T-helper 1 cell (primary cell): ENCODE measurements at places on chromosomes 16 and 17.

DNA sequence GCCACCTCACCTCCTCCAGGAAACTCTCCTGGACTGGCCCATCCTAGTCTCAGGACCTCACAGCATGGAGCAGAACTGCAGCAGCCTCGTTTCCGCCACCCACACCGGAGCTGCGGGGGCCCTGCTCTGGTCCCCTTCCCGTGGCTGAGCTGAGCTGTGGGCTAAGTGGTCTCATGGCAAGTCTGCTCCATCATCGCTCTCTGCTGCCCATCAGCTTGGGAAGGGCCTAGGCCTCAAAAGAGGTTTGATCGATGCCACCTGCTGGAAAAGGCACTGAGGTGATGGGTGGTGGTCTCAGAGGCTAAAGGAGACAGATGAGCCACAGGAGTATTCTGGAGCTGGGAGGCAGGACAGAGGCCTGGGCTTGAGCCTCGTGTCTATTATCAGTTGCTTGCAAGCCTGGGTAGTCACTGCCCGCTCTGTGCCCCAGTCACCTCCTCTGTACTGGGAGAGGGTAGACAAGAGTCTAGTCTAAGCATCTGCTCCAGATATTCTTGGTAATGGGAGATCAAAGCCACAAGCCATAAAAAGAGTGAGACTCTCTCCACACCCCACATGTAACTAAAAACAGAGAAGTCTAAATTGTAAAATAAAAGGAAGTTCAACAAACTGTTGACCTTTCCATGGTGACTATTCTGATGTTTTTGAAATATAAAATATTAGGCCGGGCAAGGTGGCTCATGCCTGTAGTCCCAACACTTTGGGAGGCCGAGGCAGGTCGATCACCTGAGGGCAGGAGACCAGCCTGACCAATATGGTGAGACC lies 1.6 kb downstream of the ITGAE start:
- DNase-seq = no peak

DNA sequence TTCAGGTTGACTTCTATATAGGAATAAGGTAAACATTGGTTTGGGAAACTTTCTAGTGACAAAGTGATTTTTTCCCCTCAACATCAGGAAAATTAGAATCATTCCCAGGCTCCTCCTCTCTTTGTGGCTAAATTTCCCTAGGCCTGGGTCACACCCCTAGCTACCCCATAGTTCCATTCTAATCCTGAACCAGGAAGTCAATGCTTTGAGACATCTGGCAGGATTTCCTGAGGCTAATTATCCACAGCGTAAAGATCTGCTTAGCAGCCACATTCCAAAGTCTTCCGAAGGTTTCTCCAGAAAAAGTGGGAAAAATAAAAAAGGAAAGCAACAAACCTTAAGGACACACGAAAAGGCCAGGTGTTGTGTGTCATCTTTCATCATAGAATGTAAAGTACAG lies 60.3 kb upstream of the CORO6 start:
- DNase-seq = no peak

DNA sequence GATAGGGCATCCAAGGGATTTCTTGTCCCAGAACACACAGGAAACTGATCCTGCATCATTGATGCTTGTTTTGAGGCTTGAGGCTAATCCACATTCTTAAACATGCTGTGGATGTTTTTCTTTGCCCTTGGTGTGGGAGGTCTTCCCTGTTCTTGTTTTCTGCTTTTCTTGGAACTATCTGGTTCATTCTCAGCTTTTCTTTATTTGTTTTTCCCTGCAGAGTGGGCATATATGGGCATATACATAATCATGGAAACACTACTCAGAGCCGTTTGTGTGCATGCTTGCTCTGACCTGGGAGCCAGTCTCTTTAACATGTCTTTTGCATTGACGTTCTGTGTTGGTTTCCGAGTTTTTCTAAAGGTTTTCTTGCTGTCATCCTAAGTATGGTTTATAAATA lies 300.0 kb downstream of the SNX29 start:
- DNase-seq = no peak

DNA sequence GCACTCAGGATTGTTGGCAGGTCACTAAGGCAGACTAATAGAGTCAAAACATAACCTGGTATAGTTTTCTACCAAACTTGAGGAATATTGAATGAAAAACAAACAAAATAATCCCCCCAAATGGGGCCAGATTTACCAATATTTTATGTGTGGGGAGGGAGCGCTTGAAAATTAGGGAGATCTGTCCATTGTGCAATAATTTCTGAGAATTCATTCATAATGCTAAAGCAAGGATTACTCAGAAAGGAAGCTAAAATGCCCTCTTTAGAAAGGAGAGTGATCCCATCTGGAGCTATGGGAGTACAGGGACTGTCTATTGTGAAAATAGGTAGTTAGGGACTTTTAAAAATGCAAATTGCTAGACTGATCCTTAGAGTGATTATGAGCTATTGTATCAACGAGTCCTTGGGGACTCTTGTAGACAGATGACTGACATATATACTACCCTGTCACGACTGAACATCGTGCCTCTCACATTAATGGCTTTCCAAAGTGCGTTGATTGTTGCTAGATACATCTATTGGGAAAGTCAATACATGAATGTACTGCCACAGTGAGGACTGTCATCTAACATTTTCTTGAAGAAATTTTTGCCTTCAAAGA lies 193.6 kb downstream of the AATF start:
- DNase-seq = no peak

- peak; percentile 53 for DNase-seq
These were observed at the start of gene GNAO1 for GRCh38 chr16:56191156-56191815. Gene GNAO1, plus strand, starts transcription at chr16:56191489. Its CDS starts 747 bp downstream, at chr16:56192236.

DNA sequence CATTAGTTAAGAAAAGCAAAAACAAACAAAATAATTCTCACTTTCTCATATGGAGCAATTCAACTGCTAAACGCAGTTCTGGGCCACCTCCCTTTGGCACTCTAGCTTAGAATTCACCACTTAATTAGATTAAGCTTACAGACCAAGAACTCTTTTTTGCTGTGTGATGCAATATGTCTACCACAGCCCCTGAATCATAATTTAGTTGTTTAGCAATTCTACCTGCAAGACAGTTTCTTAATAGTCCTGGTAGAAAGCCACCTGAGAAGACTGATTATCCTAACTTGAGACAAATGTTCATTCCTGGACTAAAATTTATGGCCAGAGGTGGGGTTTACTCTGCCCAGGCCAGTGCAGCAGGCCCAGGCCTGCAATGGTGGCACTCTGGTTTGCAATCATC lies 205.9 kb downstream of the HS3ST3A1 start:
- DNase-seq = no peak

GRCh38 chr17:7190276-7190917 lies 11.2 kb upstream of the ASGR1 start:
- no peak for DNase-seq

DNA sequence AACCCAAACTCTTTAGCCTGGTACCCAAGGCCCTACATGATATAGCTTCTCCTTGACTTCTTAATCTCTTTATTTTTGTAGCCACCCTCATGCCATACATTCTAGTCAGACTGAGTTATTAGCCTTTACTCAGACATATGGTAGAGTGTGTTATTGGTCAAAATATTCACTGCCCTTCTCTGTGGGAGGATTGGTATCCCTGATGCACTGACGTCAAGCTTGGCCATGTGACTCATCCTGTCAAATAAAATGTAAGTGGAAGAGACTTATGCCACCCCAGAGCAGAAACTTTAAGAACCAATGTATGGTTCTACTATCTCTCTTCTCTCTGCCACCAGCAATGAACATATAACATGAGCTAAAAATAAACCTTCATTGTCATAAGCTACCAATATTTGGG lies 12.2 kb upstream of the BEAN1 start:
- DNase-seq = no peak
